ENCODE measurements at places on chromosomes 3 and 15. TPM values are rescaled to one million over a fixed set of nuclear protein-coding genes. Genes with fewer than 3 reads are reported as not detected.

DNA sequence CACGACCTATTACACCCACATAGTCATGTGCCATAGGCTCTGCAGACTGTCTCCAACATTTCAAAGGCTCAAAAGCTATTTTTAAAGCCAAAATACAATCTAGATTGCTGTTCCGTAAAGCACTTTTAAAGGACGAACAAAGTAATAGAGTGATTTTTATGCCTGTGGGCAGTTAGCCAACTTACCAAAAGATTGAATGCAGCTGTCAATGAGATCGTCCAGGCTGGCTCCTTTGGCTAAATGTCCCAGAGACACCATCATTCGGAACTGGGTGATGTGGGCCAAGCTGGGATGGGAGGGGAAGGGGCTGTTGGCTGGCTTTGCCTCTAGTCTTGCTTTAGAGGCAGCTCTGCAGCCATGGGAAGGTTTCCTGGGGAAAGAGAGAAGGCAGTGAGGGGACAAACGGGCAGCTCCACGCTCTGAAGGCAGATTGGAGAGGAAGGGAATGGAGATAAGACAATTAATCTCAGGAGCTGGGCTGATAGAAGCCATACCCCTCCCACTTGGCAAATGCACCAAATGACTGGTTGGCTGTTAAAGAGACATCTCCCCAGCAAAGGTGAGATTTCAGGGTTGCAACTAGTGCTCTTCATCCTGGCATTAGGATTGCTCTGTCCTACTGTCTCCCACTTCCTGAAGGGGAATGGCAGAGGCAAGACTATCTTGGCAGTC is 4.8 kb downstream of the RASGRP1 start:
- DNase-seq = no peak

ARHGEF3 gene
- total RNA-seq = 55.1 TPM

TPRG1 gene
- total RNA-seq = 25.2 TPM

FBLN2 gene
- 334 TPM for total RNA-seq

KIF15 gene
- 26.5 TPM for total RNA-seq

DNA sequence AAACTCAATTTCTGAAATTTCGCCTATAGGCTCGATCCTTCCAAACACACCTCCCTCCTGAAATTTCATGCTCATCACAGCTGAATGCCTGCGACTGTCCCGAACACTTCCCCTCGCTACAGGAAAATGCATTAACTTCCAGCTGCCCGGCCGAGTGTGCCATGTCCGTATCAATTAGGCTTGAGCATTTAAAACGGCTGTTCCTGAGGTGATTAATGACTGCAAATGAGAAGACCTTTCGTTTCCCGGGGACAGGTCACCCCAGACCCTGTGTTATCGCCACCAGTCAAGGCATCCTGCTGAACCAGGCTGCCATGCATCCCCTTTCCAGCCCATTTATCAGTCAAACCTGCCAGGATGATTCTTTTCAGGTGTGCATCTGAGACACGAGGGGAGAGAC is 63.3 kb downstream of the THBS1 start:
- no peak for DNase-seq

ANKUB1 gene
- 3.3 TPM for total RNA-seq

DNA sequence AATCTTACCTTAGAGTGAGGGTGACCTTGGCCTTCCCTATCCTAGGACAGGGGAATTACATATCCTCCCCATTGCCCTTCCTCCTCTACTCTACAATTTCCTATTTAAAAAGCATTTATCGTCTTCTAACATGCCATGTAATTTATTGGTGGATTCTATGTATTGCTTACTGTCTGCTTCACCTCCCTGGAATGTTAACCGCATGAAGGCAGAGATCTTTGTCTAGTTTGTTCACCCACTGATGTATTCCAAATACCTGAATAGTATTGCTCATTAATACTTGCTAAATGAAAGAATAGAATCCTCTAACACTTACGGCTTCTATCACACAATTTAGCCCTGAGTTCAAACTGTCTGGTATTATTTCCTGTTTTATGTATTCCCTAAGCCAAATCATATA is 68.6 kb downstream of the PPARG start:
- no peak for DNase-seq

WDR5B gene
- total RNA-seq = 8.9 TPM

- DNase-seq = peak; percentile 15
These were observed 1.1 kb downstream of the LTK start for GRCh38 chr15:41512512-41512939.

DNA sequence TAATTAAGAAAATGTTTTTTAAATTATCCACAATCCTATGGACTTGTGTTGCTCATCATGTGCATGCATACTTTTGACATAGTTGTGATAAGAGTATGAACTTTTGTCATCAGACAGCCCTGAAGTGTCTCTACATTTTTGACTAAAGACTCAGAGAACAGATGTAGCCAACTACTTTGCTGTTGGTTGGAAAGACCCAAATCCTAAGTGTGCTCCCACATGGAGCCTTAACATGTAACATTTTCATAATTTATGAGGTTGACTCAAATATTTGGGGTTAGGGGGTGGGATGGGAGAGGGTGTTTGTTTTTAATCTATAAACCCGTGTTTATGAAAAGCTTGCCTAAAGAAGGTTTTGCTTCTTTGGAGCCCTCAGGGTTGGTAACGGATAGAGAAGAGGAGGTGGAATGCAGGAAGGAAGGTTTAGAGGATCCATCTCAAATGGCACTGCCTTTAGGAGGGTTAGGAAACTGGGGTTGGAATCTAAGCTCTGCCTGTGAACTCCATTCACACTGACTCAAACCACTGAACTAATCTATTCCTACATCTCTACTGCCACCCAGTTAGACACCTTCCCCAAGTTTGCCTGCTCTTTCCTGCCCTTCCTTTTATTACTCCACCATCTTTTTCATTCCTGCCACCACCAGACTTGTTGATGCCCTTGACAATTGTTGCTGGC is 3.7 kb downstream of the BOC start:
- DNase-seq = no peak

MAN2A2 gene
- total RNA-seq = 151 TPM
